ENCODE measurements at places on chromosomes 11 and 22.

- DNase-seq = no peak
These were observed 542 bp downstream of the HPS4 start for GRCh38 chr22:26483043-26483438.

DNA sequence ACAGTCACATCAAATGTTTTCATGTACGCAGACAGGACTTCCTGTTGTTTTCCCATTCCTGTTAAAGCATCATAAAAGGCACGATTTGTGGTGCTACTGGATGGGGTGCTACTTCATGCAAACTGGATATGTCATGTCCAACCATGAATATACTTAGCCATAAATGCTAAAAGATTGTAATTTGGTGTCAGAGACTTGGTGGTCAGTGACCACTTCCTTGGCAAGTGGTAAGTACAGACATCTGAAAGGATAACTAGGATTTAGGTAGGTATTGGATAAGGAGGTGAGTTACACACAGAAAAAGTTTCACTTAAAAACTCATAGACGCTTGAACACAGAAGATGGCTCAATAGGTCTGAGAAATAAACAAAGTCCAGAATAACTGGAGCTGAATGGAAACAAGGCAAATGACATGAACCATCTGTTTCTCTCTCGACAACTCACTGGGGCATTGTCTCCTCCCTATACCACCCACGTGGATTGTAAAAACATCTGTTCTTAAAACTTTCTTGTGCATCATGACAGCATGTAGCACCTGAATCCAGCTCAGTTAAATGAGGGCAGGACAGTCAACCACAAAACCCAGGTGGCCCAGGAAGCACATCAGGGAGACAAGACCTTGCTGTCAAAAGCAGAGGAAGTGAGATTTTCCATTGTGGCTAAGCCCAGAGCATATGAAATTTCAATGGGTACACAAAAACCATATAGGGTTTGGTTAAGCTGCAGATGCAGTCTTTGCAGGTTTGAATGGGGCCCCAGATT, 22.1 kb upstream of the IGLL5 start:
- no peak for DNase-seq

DNA sequence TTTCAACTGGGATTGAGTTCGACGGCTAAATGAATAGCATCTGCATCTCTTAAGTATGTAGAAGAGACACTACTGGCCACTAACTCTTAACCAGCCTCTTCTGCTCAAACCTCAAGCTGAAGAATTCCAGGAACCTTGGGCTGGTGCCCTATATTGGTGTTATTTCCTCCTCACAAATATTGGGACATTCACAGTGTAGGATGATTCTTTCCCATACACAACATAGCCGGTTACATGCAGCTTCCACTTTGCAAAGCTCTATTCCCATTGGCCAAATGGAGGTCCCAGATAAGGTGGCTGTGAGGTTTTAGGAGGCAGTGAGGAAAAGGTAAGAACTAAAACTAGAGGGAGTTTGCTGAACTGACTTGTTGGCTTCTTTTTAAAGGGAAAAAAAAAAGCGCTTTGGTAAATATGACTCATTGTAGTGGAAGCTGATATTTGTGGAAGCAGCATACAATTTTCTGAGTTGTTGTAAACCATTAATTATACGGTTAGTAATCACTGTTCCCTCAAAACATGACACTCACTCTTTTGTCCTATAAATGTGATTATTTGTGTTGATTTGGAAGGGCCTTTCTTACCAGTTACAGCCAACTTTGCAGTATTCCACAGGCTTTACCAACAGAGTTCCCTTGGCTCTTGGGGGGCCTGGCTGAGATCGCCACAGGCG, 17.6 kb downstream of the C22orf31 start:
- no peak for DNase-seq

DNA sequence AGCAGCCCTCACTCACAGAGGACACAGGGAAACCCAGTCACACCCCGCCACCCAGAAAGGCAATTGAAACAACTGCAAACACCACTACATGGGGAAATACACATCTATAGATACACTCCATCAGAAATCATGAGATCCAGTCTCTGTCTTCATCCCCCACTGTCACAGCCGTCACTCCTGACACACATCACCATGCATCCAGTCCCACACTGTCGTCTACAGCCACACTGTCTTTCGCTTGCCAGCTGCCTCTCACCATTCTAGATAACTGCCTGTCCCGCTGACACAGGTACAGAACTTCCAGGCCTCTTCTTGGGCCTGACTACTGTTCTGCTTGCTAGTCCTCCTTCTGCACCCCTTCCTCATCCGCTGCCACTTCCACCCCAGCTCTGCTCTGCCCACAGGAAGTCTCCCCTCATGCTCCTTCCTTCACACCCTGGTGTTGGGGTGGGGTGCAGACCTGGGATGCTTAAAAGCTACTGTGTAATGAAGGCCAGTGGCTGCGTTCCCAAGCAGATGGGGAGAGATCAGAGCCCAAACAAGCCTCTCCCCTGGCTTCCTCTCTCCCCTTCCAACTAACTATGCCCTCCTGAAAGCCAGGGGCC, 42.6 kb downstream of the SLC22A12 start:
- peak; percentile 27 for DNase-seq

DNA sequence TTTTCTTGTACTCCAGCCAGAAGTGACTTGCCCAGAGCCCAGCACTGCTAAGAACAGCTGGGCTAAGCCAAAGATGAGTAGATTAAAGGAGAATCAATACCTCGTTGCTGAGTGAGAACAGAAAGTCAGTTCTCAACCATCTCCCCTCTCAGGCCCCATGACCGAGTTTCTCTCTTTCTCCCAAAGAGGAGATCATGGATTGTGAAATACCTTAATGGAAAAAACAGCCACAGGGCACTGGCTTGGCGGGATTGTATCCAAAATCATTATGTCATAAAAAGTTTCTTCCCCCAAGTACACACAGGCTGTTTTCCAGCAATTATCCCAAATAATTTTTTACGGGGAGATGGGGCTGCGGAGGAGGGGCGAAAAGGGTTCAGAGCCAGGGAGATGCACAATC, 111.8 kb upstream of the TMEM45B start:
- DNase-seq = no peak

DNA sequence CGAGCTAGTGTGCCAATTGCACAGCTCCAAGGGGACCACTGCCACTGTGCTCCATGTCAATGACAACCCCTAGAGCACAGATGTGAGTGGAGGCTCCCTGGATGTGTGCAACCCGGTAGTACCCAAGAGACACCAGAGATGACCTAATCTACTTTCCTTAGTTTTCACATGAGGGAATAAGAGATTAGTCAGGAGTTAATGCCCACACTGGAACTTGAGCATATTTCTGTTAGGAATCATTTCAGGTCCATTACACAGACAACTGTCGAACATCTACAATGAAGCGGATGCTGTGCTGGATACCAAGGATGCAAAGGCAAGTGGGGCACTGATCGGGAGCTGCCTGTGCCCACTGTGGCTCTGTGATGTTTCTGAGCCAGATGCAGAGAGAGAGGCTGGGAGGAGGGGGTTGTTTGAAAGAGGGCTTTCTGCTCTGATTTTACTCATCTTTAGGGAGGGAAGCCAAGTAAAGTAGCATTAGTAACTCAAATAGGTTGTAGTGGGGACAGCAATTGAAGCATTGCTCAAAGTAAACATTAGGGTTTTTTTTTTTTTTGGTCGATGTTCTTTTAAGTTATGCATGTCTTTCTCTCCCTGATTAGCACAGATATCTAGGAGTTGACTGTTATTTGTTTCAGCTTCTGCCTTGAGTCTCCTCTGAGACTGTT, 82.5 kb upstream of the SORL1-AS1 start:
- DNase-seq = no peak

DNA sequence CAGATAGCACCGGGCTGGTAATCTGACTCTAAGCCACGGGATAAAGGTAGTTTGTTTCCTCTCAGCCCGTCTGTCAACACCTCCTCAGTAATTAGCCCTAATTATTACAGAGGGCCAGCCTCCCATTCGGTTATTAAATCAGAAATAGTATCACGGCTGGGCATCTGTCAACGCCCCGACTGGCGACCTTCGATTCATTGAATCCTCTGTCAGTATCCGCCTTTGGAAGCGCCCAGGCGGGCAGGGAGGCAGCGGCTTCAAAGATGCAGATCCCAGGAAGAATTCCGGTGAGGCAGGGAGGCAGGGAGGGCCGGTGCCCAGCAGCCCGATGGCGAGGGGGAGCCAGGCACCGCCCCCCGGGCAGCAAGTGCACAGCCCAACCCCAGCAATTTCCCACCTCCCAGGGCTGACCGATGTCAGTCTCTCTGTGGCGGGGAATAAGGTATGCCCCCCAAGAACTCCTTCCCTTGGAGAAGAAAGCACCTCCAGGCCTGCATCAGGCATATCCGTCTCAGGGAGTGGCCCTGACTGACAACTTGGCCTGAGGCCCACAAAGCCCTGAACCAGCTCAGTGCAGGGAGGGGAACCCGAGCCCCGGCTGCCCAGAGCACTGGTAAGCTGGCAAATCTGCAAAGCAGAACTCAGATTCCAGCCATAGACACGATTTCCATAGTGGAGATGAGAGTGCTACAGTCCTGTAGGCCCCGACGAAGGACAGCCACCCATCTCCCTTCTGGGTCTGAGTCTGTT, 11.4 kb downstream of the GNB1L start:
- DNase-seq = no peak

GRCh38 chr11:113279591-113279990, 34.8 kb upstream of the TTC12 start:
- DNase-seq = no peak

DNA sequence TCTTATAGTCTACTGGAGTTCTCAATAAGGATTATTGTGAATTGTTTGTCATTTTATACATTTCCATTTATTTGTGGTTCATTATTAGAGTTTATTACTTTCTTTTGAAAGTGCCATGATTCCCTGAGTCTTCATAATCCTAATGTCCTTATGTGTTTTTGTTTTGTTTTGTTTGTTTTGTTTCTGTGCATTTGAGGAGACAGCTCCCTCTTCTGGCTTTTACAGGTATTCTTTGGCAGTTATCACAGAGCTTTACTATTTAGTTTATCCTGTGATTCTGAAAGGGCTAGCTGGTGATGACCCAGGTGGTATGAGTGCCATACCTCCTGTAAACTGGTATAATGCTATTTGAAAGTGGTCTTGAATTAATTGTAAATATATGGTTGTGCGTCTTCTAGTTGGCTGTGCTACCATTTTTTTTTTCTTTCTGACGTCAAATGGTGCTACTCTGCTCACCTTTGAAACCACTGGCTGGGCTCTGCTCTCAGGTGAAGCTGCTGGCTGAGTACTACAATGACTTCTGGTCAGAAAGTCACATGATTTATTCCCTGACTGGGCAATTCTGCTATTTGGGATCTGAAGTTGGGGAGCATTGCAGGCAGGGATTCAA, 751.2 kb downstream of the JRKL start:
- DNase-seq = no peak

GRCh38 chr11:69088676-69089146, 40.0 kb downstream of the TPCN2 start:
- peak; percentile 16 for DNase-seq

GRCh38 chr11:119309411-119309810, 7.5 kb downstream of the MCAM start:
- no peak for DNase-seq

GRCh38 chr11:119709638-119710346, 19.2 kb downstream of the NECTIN1 start:
- no peak for DNase-seq

GRCh38 chr11:118240999-118241763, 11.0 kb downstream of the MPZL3 start:
- no peak for DNase-seq

GRCh38 chr11:4647766-4648165, 4.0 kb downstream of the OR51E1 start:
- no peak for DNase-seq

DNA sequence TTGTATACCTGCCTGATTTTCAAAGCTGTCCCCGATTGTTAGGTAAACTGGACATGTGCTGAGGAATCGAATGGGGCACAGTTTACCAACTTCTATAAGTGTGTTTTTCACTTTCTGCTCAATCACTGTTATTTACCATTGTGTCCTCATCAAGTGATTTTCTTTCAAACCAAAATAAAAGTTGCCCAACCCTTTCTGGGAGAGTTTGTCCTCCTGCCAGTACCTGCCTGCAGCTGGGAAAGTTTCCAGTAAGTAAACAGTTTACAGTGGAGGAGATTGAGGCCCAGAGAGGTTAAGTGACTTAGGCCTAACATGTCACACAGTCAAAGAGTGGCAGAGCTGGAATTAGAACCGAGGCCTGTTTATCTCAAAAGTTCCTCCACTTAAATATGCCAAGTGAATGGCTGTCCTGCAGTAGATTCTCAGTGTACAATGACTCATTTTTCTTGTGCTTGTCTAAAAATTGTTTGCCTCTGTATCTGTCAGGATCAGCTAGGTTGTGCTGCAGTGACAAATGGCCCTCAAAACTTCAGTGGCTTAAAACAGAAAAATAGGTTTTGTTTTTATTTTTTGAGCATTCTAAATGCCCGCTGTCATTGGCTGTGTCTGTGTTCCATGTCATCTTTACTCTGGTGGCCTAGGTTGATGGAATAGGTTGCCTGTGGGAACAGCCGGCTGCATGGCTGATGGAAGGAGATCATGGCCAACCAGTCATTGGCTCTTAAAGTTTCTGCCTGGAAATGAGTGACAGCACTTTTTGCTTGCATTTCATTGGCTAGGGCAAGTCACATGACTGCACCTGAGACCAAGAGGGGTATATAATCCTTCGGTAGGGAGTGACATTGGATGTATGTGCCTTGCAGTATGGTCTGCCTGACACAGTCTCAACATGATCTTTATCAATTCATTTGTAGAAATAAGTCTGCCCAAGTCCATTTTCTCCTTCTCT, 61.8 kb upstream of the CRYBB3 start:
- DNase-seq = no peak

DNA sequence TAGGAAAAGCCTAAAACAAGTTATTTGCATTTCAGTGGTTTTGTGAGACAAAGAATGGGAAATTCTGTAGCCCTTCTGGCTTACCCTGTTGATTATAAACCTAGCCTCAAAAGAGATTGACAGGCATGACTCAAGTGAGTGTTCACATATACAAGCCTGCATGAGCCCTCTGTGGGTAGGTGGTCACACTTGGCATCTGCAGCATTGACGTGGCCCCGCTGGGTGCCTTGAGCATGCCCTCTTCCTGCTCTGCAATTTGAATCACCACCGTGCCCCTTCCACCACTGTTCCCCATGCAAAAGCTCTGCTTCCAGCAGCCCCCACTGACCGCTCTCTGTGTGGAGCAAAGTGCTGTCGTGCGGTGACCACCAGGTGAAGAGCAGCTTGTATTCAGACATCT, 21.0 kb upstream of the ADSL start:
- no peak for DNase-seq

GRCh38 chr11:22742157-22742613, 75.8 kb downstream of the GAS2 start:
- DNase-seq = no peak
